ENCODE measurements at places on chromosomes 1 and 21. TPM values are rescaled to one million over a fixed set of nuclear protein-coding genes. Genes with fewer than 3 reads are reported as not detected.
A peak's percentile ranks its signal among the peaks of the same experiment; 100 is the strongest.

DNA sequence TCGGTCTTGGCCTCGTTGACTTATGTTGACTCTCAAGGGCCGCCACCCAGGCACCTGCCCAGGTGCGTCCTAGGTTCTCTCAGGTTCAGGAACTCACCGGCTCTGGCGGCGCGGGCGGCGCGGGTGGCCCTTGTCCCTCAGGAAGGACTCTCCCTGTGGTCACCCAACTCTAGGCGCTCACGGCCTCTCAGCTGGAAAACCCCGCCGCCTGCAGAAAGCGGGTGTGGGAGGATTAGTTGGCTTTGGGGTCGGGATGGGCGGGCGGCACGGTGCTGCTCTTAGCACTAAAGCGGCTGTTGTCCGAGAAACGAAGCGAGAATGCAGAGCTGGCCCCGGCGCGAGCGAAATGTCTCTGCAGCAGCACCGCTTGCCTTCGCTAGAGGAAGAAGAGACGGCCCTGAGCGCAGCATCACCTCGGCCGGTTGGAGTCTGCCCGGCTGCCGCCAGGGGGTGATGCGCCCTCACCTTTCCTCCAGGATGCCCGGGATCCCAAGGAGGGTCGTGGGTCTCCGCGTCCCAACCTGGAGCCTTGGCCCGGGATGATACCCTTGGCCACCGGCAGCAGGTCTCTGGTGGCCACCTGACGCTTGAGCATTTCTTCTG is 8.1 kb upstream of the TADA1 start:
- DNase-seq = peak; percentile 90

GRCh38 chr1:30473922-30474817 is 249.2 kb downstream of the MATN1 start:
- no peak for DNase-seq

DNA sequence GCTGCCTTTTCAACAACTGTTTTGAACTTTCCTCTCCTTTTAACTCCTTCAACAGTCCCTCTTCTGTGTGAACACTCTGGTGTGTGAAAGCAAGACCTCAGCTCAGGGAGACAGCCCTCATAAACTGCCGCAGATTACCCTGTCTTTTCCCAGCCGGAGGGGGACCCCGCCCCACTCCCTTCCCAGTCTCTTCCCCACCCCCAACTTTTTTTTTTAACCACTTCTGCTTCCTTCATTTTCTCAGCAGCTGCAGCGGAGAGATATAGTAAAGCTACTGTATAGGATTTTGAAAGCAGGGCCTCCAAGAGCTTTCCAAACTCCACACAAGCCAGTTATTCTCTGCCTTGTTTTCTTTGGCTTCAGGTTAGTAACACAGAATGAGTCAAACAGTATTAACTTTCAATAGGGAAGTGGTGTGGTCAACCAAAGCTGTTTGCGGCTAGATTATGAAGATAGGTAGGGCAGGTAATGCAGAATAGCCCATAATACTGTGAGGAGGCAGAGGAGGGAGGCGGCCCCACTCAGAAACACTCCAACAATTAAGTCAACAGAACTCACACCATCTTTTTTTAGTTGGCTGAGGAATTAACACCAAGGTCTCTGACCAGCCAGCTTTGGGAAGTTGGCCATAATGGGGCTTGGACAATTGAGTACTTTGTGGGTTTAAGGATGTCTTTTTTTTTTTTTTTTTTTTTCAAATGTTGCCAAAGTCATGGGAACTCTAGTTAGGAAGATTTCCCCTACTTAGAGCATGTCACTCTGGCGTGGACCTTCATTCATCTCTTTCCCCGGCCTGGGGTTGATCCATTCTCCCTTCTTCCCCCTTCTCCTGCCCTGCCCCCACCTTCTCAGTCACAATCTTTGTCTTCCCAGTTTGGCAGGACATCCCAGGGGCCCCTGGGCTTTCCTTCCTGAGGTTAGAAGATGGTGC is 177.0 kb downstream of the CLIC6 start:
- no peak for DNase-seq

DNA sequence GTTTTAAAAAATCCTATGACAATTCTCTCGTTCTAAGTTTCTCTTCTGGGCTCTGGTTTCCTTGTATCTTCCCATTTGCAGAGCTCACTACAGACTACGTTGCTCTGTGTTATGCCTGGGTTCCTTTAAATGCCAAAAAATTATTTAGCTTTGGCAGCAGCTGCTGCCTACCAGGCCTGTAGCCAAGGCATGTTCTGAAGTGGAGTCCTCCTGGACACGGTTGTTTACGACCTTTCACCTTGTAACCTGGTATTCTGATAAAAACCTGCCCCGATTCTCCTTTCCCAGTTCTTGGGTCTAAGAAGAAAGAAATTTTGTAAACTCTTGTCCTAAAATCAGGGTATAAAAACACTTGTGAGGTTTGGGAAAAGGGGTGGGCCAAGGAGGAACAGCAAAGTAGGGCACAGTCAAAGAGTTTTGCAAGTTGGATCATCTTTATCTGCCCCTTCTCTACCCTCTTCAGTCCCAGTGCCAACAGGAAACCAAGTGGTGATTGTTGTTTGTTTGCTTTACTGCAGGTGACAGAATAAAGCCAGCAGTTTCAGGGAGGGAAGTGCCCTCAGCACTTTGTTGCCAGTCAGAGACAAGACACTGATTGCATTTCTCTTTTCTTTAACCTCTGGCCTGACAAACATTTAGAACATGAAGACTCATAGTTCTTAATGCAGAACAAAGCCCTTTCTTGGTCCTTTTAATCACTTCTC is 3.1 kb upstream of the TXNIP start:
- no peak for DNase-seq

DNA sequence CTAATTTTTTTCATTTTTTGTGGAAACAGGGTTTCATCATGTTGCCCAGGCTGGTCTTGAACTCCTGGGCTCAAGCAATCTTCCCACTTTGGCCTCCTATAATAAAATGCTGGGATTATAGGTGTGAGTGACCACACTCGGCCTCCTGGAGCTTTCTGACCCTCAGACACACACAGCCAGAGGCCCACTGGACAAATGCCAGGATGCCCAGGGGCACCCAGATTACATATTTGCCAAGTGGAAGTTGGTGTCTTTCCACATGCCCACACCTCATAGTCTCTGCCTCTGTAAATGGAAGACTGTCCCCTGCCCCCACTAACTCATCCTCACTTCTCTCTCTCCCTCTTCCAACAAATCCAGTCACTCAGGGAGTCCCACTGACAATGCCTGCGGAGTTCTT is 63.4 kb upstream of the LRP8 start:
- DNase-seq = no peak

- DNase-seq = peak; percentile 36
Measured at GRCh38 chr1:174262349-174263241, 103.3 kb downstream of the RABGAP1L start.

GRCh38 chr1:97254731-97255463 is 533.3 kb downstream of the PTBP2 start:
- DNase-seq = no peak

GRCh38 chr21:33026878-33027400 is 1.2 kb downstream of the OLIG2 start:
- peak; percentile 75 for DNase-seq

GRCh38 chr1:198191117-198191516 is 34.3 kb downstream of the NEK7 start:
- no peak for DNase-seq

GRCh38 chr1:12121212-12122003 is 45.4 kb upstream of the TNFRSF1B start:
- DNase-seq = no peak

DNA sequence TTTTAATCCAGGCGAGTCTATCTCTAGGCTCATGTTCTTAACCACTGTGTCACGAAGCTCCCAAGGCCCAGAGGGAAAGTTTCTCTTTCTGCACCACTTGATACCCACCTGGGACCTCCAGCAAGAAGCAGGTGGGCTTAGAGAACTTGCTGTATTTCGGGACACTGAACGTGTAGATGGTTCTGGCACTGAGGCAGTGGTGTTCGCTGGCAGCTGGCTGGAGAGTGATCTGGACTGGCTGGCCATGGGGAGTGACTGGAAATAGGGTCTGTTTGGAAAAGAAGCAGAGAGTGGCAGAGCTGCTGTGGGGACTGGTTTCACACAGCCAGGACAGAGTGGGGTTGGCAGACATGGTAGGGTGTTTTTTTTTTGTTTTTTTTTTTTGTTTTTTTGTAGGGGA is 16.4 kb upstream of the IL22RA1 start:
- DNase-seq = no peak

DNA sequence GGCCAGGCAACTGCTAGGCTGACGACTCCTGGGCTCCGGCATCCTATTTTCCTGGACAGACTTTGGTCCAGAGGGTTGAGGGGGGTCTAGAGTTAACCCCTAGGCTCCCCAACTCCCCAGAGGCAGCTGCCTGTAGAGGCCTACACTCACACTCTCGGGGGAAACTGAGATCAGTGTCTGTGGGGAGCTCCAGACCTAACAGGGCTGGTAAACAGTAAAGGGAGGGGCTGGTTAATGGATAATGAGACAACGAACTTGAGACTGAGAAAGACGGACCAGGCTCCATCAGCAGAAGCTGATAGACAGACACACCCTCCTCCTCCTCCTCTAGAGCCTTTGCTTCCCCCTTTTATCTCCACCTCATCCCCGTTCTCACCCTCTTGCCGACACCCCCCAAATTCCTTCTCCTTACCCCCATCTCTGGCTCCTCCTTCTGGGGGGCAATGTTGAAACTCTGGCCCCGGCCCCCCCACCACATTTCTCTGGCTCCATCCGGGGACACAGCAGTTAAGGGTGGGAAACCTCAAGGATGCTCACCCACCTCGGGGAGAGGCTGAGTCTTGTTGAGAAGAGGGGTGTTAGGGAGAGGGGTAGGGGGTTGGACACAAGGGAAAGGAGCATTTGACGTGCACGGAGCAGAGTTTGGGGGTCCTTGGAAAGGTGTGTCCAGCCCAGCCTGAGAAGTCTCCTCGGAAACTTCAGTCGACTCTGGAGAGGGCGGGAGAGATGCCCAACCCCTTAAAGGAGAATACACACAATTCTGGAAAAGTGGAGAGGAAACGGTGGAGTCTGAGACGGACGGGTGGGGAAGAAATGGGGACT is at the start of gene MTMR11:
TSS of gene MTMR11 (minus strand) at position 710 of the 822 bp plus-strand sequence. CDS start at position 478, 232 bp downstream.
- no peak for DNase-seq

GRCh38 chr1:59013276-59013927 is 229.6 kb upstream of the JUN start:
- peak; percentile 52 for DNase-seq

GRCh38 chr1:20431176-20431460 is 54.9 kb downstream of the CAMK2N1 start:
- DNase-seq = no peak

GRCh38 chr21:39597595-39597994 is 15.1 kb upstream of the B3GALT5 start:
- DNase-seq = no peak

DNA sequence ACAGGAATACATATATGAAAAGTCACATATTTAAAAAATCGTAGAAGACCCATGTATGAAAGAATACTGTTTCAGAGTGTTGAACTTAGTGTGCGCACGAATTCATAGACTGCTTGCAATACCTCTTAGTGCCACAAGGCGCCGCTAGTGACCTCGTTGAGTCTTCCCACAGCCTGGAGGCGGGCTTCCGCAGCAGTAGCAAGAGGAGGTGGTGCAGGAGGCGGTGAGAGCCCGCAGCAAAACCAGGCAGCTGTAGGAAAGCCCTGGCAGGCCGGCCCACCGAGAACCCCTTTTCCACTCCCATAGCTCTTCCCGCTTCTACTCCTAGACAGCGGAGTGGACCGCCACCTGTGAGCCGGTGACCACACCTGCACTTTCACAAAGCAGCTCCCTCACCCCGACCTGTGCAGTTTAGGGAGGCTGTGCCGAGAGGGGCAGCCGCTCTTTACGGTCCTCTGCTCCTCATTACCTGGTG is 23.5 kb downstream of the MTARC1 start:
- peak; percentile 84 for DNase-seq

DNA sequence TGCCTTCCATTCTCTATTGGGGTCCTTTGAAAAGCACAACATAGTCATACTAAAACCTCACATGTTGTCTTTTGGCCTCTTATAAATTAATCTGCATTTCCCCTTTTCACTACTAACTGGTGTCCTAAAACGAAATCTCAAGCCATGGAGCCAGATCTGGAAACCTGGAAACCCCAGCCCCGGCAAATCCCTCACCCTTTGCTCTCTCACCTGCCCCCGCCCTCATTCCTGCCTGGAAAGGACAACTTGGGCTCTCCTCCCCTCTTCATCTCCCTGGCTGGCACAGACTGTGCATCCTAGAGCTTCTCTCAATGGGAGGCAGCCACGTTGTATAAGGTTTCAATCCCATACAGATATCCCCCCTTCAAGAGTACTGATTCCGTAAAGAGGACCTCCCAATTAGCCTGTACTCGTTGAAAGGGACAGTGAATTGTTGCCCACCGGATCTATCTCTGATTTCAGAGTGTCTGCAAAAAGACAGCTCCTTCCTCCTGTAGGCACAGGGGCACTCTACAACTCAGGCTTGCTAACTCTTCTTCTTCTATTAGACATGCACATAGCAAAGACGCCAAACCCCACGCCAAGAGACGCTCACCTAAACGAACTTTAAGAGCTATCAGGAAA is 1.4 kb downstream of the DUSP10 start:
- DNase-seq = no peak

DNA sequence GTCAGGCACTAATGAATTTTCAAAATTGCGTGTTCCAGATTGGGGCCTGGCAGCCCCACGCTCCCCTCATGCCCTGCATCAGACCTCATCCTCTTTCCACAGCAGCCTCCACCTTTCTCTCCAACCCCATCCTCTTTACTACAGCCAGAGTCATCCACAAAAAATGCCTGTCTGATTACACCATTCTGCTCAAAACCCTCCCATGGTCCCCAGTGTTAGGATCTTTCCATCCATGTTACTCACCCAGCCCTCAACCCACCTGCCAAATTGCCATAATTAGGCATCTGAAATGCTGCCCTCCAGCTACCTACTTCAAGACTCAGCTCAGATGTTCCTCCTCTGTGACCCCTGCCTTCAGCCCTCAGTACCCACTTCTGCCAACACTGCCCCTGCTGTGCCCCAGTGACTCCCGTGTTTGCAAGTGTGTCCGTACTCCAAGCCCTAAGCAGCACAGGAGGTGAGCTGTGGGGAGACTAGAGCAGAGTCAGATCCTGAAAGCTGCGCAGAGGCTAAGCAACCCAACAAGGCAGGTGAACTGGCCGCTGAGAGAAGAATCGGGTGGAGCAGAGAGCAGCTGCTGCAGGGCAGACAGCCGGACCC is 715 bp upstream of the ARTN start:
- no peak for DNase-seq

DNA sequence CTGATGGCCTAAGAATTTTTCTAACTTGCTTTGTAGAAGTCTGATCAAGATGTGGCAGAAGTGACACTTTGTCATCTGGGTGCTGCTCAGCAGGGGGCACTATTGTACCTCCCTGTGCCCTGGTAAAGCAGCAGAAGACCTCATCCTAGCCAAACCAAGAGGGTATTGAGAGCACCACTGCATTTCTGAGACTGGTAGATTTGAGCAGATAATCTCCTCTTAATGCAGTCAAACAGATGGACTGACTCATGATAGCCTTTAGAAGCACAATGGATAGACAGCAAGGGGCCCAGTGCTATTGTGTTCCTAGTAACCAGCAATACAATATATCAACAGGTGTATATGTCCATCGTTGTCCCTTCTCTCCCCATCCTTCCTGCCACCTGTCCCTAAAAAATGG is 5.7 kb downstream of the TPM3 start:
- peak; percentile 65 for DNase-seq

GRCh38 chr1:19374083-19374801 is 62.1 kb downstream of the SLC66A1 start:
- DNase-seq = peak; percentile 75

Gene NUCKS1
- 371 TPM for total RNA-seq

Gene RAB3B
- 29.6 TPM for total RNA-seq

Gene ADAMTS1
- total RNA-seq = 21.1 TPM

Gene SCNM1
- 76.1 TPM for total RNA-seq

Gene RIMS3
- 20.0 TPM for total RNA-seq

All from H7 (cell line).